ENCODE measurements at places on chromosomes 3 and 15.
A peak's percentile ranks its signal among the peaks of the same experiment; 100 is the strongest.

GRCh38 chr15:41553731-41554130 is 5.3 kb upstream of the TYRO3 start:
- no peak for DNase-seq

DNA sequence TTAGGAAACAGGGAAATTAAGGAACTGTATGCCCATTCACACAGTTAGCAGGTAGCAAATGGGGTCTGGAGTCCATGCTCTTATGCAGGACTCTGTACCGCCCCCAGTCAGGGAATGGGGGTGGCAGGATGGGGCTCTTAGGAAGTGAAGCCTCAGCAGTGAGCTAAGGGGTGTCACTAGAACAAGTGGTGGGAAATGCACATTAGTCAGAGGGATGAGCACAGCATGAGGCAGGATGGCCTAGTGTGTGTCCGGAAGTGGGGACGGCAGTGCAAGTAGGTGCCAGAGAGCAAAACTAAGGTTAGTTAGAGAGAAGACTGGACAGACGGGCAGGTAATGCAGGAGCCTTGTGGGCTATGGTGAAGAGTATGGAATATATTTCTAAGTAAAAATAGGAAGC is 60.7 kb downstream of the ST3GAL6 start:
- DNase-seq = no peak

- DNase-seq = peak; percentile 16
Measured at GRCh38 chr3:43338295-43338694, 52.0 kb downstream of the SNRK start.

GRCh38 chr15:31516440-31516839 is 189.8 kb downstream of the KLF13 start:
- no peak for DNase-seq

GRCh38 chr3:9361691-9362388 is 1.0 kb upstream of the THUMPD3 start:
- no peak for DNase-seq

- no peak for DNase-seq
Measured at GRCh38 chr3:156311431-156311830, 191.1 kb downstream of the KCNAB1 start.

DNA sequence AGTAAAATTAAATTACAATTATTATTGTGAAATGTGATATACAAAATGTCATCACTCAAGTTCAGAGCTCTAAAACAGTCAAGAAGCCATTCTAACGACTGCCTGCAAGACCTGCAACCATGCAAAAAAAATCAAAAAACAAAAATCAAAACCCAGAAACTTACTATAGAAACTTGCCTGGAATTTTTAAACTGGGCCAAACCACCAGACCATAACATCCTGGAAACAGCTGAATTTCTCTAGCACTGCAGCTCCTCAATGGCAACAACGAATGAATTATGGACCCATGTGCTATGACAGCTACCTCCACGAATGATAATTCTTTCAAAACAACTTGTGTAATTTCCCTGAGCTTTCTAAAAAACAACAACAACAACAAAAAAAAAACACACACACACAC is 130.0 kb upstream of the KCNMB2 start:
- no peak for DNase-seq

GRCh38 chr15:69280783-69281182 is 17.9 kb upstream of the PAQR5 start:
- no peak for DNase-seq

- peak; percentile 18 for DNase-seq
Measured at GRCh38 chr3:42012935-42013690, 51.2 kb upstream of the ULK4 start.
